ENCODE measurements at places on chromosomes 16 and 17. TPM values are rescaled to one million over a fixed set of nuclear protein-coding genes. Genes with fewer than 3 reads are reported as not detected.

SHISA6 gene
- 6.7 TPM for total RNA-seq

KRTAP4-3 gene
- not detected for total RNA-seq

RNU2-1 gene
- 5,100 TPM for total RNA-seq

CDH1 gene
- 119 TPM for total RNA-seq

FNDC8 gene
- not detected for total RNA-seq

KRT20 gene
- total RNA-seq, result not detected

CD300LG gene
- total RNA-seq, result not detected

HIRIP3 gene
- total RNA-seq, result 11.3 TPM

IKZF3 gene
- total RNA-seq, result 0.18 TPM

MMP28 gene
- not detected for total RNA-seq

DNAI2 gene
- not detected for total RNA-seq

SLC9A5 gene
- 9.3 TPM for total RNA-seq

SALL1 gene
- total RNA-seq, result 111 TPM

HOXB1 gene
- total RNA-seq, result not detected

ZG16 gene
- not detected for total RNA-seq
